NCI-H1436 (cell line): ENCODE measurements at places on chromosomes 1 and 21.

DNA sequence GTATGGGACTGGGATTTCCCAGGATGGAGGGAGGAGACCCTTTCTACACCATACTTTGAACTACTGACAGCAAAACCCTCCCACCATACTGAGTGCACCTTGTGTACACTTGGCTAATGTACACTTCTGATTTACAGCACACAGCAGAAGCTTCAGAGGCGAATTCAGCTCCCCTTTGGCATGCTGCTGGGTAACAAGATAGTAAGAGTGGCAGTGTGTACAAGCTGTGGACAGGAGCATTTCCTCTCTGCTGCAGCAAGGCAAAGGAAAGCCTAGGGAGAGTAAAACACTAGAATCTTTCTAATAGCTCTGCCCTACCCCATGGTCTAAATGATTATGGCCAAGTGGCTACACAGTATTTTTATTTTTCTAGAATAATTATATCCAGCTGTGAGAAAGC is 83.9 kb upstream of the ARTN start:
- DNase-seq = no peak

GRCh38 chr1:31170486-31170735 is 69.3 kb downstream of the NKAIN1 start:
- DNase-seq = no peak

GRCh38 chr21:46135782-46136395 is 19.5 kb downstream of the FTCD start:
- no peak for DNase-seq

DNA sequence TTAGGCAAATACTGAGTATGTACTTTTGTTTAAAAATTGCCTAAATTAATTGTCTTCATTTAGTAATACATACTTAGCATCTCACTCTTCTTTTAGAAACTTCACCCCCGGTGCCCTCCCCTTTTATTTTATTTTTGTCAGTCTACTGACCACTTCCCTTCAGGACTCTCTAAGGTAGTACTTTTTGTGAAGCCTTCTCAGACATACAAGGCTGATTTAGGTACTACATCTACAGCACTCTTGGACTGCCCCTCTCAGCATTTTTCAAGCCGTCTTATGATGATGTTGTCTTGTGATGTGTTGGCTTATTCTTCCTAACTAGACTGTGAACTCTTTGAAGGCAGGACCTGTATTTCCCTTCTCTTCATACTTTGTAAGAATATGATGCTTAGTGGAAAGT is 24.7 kb downstream of the RPS6KC1 start:
- no peak for DNase-seq

DNA sequence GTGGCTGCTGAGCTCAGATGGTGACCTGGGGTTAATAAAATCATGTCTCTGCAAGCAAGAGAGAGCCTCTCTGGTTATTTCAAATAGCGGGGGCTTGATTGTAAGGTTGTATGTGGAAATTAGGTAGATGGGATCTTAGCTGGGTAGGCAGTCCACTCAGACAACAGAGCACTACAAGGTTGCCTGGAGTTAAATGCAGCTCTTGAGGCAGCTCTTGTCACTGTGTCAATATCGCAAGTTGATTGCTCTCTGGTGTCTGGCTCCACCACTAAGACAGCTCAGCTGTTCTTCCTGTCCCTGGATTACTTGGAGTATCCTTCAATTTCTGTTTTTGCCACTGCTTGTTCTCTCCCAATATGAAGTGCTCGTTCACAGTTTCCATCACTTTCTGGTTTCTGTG is 93.8 kb downstream of the C21orf91 start:
- DNase-seq = peak; percentile 74

- DNase-seq = no peak
Observed at GRCh38 chr1:167628741-167629515, 1.1 kb upstream of the RCSD1 start.

GRCh38 chr21:46425571-46425970 is 33.1 kb upstream of the DIP2A start:
- DNase-seq = no peak

DNA sequence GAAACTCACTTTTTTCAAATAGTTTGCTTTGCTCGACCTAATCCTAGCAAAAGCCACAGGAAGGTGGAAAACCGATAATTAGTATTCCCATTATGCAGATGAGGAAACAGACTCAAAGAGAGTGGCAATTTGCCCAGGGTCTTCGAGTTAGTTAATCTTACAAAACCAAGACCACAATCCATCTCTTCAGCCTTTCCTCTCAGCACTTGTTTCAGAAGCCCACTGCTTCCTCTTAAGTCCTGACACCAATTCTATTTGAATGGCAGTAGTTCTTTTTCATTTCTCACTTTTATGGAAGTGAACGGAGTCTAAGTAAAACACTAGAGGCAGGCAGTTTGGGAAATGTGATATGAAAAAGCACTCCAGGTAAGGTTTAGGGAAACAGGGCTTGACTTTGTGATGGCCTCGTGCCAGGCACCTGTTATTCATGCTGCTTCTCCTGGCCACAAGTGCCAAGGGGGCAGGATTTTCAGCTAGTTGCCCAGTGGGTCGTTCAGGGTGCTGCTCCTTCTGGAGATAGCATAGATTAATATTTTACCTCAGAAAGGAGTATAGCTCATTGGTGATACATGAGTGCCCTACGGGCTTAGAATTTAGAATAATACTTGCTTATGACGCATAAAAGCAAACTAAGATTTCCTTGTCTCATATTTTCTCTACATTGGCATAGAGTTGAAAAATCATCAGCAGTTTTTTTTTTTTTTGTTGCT is 76.6 kb upstream of the NRIP1 start:
- no peak for DNase-seq

- DNase-seq = no peak
Observed at GRCh38 chr1:13728091-13728715, 28.2 kb downstream of the PRDM2 start.

- DNase-seq = no peak
Observed at GRCh38 chr21:28548291-28548690, 444.4 kb downstream of the LTN1 start.

DNA sequence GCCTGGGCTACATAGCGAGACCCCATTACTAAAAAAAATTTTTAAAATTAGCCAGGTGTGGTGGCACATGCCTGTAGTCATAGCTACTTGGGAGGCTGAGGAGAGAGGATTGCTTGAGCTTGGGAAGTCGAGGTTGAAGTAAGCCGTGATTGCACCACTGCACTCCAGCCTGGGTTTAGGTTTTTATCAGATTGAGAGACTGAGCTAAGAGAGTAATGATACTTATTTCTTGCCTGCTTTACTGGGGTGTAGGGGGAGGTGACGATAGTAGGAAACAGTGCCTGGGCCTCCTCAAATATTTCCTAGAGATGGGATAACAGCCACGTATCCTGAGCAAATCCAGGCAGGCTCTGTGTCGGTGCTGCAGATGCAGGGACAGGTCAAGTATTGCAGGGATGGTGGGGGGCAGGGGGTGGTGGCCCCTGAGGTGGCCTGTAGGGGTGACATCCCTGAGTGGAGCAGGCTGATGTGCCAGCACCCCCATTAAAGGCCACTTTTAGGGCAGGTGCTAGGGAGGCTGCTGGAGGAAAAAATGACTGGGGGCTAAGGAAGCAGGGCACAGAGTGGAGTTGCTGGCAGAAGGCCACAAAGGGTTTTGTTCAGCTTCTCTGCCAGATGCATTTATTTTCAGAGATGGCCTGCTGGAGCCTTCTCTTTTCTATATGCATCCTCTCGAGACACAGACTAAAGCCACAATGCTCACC is 130.5 kb downstream of the RHOU start:
- no peak for DNase-seq
